ENCODE measurements at places on chromosomes 2 and 18.

- no peak overlapping the region for H3K4me3 ChIP-seq
- H3K27me3 ChIP-seq, result peaks cover 29% of the 10 kb centered on the region
- H3K27ac ChIP-seq, result no peak overlapping the region
- no peaks in the 10 kb centered on the region for H3K4me1 ChIP-seq
- no peak for DNase-seq
- H3K36me3 ChIP-seq, result no peaks in the 10 kb centered on the region
These were observed 202.4 kb downstream of the ARL6IP6 start for GRCh38 chr2:152920846-152921245.

DNA sequence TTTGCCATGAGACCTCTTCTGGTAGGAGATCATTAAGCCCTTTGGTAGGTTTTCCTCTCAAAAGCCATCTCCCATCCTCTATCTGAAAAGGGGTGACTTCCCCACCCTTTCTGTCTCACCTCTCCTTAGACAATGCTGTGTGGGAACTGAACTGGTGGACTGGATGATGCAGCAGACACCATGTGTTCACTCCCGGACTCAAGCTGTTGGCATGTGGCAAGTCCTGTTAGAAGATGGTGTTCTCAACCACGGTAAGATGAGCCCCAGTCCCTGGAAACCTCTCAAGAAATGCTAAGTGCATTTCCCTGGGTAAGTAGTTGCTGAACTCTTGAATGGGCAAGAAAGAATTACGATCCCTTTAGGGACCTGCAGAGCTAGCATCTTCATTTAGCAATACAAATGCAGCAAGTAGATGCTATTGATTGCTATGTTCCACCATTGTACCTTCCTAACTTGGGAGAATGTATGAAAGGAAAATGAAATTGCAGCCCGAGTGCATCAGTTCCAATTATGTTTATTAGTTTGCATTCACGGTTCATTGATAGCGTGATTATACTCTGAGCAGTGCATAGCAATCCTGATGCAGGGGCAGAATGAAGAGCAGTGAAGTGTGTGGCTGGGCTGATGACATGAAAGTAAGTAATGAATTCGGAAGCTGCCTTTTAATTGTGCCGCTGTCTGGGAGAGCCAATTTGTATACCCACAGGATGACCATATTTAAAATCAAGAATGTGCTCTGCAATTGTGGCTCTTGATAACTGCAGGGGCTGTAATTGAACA lies 110.0 kb upstream of the MAP3K20 start:
- DNase-seq, result no peak
- H3K4me1 ChIP-seq, result peaks cover 11% of the 10 kb centered on the region
- H3K27ac ChIP-seq, result no peak overlapping the region
- H3K36me3 ChIP-seq, result no peaks in the 10 kb centered on the region

- peaks cover 5% of the 10 kb centered on the region for H3K27me3 ChIP-seq
- peaks cover 2% of the 10 kb centered on the region for H3K36me3 ChIP-seq
- H3K4me3 ChIP-seq, result no peak overlapping the region
These were observed 4.7 kb downstream of the GALNT5 start for GRCh38 chr2:157262248-157262647.

DNA sequence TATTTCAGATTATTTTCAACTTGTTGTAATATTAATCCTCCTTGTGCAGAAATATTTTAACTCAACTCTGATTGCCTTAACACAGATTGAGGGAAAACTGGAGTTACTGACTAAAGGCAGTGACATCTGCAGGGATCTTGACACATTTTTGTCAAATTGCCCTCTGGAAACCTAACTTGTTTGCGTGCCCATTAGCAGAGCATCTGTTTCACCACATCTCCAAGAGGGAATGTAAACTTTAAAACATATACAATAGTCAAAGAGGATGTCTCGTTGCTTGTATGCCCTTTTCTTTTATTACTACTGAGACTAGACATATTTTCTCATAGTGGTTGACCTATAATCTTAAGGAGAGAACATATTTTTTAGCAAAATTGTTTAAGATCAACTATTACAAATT lies 14.2 kb downstream of the INPP1 start:
- H3K27ac ChIP-seq, result no peak overlapping the region
- no peaks in the 10 kb centered on the region for H3K27me3 ChIP-seq
- no peak overlapping the region for H3K4me3 ChIP-seq
- peaks cover 26% of the 10 kb centered on the region for H3K4me1 ChIP-seq

- DNase-seq, result no peak
- peaks cover 48% of the 10 kb centered on the region for H3K27me3 ChIP-seq
- peaks cover 3% of the 10 kb centered on the region for H3K36me3 ChIP-seq
- H3K27ac ChIP-seq, result no peak overlapping the region
These were observed 112.5 kb upstream of the OTOS start for GRCh38 chr2:240252872-240253511.

GRCh38 chr2:100140582-100140981 lies 1.8 kb downstream of the AFF3 start:
- DNase-seq, result no peak
- H3K36me3 ChIP-seq, result peaks cover 3% of the 10 kb centered on the region
- H3K27me3 ChIP-seq, result peaks cover 10% of the 10 kb centered on the region
- peaks cover 31% of the 10 kb centered on the region for H3K4me1 ChIP-seq

GRCh38 chr2:187208199-187208785 lies 239.8 kb downstream of the CALCRL start:
- no peak overlapping the region for H3K27ac ChIP-seq
- H3K27me3 ChIP-seq, result no peaks in the 10 kb centered on the region
- H3K4me3 ChIP-seq, result no peak overlapping the region
- no peak for DNase-seq
- H3K36me3 ChIP-seq, result no peaks in the 10 kb centered on the region
- H3K4me1 ChIP-seq, result no peaks in the 10 kb centered on the region

DNA sequence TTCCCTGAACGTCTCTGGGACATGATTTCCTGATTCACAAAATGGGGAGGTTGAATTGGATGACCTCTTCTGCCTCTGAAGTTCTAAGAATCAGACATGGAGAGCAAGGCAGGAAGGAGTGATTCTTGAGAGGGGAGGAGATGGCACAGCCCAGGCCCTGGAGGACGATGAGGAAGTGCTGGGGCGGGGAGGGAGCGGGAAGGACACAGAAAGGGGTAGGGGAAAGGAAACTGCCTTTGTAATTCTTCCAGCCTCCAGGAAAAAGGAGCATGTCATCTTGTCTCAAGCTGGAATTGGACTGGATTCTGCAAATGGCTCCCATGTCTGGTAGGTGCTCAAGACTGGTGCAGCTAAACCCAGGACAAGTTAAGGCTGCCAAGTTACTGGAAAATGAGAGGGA lies 97.0 kb upstream of the NCK2 start:
- H3K4me1 ChIP-seq, result peaks cover 2% of the 10 kb centered on the region
- no peak for DNase-seq

DNA sequence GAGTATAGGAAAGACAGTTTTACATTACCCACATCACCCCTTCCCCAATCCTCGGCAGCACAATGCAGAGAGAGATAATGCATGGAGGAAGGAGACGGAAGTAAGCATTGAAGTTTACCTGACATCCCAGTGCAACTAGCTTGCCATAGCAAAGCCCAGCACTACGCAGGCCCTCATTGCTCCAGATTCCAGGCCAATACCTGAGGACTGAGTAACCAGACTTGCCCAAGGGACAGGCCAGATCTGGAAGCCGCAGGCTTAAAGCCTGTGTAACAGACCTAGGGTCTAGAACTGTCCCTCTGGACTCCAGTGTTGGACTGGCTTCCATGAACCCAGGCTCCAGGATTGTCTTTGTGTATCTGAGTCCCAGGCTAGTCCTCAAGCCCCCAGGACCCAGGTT lies 17.6 kb downstream of the SERPINB4 start:
- peaks cover 2% of the 10 kb centered on the region for H3K36me3 ChIP-seq
- no peak overlapping the region for H3K4me3 ChIP-seq
- H3K4me1 ChIP-seq, result no peaks in the 10 kb centered on the region
- no peaks in the 10 kb centered on the region for H3K27me3 ChIP-seq

DNA sequence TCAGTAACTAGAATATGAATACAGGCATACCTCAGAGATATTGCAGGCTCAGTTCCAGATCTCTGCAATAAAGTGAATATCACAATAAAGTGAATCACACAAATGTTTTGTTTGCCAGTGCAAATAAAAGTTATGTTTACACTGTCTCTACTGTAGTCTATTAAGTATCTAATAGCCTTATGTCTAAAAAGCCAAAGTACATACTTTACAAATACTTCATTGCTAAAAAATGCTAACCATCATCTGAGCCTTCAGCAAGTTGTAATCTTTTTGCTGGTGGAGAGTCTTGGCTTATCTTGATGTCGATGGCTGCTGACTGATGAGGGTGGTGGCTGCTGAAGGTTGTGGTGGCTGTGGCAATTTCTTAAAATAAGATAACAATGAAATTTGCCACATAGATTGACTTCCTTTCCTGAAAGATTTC lies 159.4 kb downstream of the MYO1B start:
- no peaks in the 10 kb centered on the region for H3K36me3 ChIP-seq
- H3K27ac ChIP-seq, result no peak overlapping the region
- DNase-seq, result no peak
- H3K4me1 ChIP-seq, result no peaks in the 10 kb centered on the region
- no peaks in the 10 kb centered on the region for H3K27me3 ChIP-seq

GRCh38 chr2:48695991-48696390 lies 59.5 kb downstream of the LHCGR start:
- no peak overlapping the region for H3K4me3 ChIP-seq
- H3K27me3 ChIP-seq, result peaks cover 11% of the 10 kb centered on the region
- no peaks in the 10 kb centered on the region for H3K36me3 ChIP-seq
- no peaks in the 10 kb centered on the region for H3K4me1 ChIP-seq
- no peak for DNase-seq
- no peak overlapping the region for H3K27ac ChIP-seq

DNA sequence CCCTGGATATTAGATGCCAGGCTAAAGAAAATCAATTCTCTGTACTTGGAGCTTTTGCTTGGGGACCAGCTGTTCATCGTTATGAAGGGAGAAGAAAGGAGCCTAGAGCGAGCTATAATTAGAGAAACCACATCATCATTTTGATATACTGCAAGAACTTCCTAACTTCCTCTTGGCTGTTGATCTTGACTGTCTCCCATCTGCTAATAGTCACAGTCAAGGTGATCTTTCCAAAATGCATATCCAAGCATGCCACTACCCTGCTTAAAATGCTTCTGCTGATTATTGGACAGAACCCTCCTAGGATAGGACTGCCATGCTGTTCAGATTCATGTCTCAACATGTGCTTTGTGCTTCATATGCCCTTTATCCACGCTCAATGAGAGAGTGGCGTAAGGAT lies 54.8 kb downstream of the RAPGEF4 start:
- peaks cover 2% of the 10 kb centered on the region for H3K4me1 ChIP-seq
- no peak overlapping the region for H3K4me3 ChIP-seq
- DNase-seq, result no peak
- peaks cover 2% of the 10 kb centered on the region for H3K36me3 ChIP-seq
- H3K27ac ChIP-seq, result no peak overlapping the region

DNA sequence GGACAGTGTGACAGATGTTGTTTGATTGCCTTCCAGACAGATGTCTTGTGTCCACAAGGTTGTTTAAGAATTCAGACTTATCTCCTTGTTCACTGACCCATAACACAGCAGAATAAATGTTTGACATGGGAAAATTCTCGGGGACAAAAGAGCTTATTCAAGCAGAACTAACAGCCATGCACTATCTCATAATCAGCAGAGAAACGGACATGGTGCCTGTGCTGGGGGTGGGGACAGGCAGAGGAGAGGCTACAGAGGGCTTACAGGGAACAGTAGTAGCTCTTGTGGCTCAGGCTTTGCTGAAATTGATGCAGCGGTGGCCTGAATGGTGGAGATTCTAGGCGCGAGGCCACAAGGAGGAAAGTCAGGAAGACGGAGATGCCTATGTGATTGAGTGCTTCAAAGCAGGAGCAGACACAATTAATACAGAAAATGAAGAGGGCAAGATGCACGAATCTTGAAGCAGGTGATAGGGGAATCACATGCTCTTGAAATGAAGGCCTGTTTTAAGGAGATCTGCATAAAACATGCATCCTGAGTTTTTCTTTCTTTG lies 62.0 kb upstream of the CAB39 start:
- H3K4me3 ChIP-seq, result peak overlapping the region; percentile 34
- no peaks in the 10 kb centered on the region for H3K27me3 ChIP-seq
- peaks cover 19% of the 10 kb centered on the region for H3K4me1 ChIP-seq
- peak overlapping the region; percentile 63 for H3K27ac ChIP-seq
- DNase-seq, result no peak

- no peaks in the 10 kb centered on the region for H3K27me3 ChIP-seq
- H3K36me3 ChIP-seq, result peaks cover 10% of the 10 kb centered on the region
- no peak overlapping the region for H3K27ac ChIP-seq
- H3K4me1 ChIP-seq, result peaks cover 3% of the 10 kb centered on the region
These were observed 54.4 kb downstream of the USP14 start for GRCh38 chr18:212780-213179.

DNA sequence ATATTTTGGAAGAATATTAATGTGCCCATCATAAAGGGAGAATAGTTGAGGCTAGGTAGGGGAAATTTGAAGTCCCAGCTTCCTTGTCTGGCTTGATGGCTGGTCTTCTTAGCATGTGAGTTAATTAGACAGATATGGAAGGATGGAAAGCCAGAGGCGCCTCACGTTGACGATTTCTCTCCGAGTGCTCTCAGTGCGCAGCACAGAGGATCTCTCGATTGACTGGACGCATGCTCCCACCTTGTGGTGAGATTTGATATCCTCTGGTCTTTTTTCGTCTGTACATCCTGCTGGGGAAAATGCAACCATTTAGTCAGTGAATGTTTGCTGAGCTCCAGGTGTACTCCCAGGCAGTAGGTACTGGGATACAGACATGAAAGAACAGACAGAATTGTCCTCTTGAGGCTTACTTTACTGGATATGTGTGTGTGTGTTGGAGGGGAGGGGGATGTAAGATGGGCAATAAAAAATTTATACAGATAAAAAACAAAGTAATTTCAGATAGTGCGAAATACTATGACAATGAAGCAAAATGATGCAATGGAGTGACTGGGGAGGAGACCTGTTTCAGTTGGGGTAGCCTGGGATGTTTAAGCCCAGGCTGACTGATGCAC lies 66.9 kb upstream of the ZNG1B start:
- no peaks in the 10 kb centered on the region for H3K36me3 ChIP-seq
- H3K27ac ChIP-seq, result no peak overlapping the region
- no peak for DNase-seq
- H3K4me3 ChIP-seq, result no peak overlapping the region
- H3K4me1 ChIP-seq, result peaks cover 9% of the 10 kb centered on the region

DNA sequence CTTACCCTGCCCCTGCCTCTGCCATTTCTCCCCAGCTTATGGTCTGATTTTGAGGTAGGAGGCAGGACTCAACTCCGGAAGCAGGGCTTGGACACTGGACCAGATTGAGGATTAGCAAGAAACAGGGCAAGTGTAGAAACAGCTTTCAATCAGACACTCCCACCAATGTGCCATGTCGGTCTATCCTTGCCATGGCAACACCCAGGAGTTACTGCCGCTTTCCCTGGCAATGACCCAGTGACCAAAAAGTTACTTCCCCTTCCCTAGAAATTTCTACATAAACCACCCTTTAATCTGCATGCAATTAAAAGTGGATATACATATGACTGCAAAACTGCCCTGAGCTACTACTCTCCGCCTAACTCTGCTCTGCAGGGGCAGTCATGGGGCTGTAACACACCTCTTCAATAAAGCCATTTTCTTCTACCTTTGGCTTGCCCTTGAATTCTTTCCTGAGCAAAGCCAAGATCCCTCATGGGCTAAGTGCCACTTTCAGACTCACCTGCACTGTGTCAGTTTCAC lies 156.7 kb downstream of the LPIN1 start:
- H3K27me3 ChIP-seq, result no peaks in the 10 kb centered on the region
- peaks cover 2% of the 10 kb centered on the region for H3K36me3 ChIP-seq
- peaks cover 6% of the 10 kb centered on the region for H3K4me1 ChIP-seq
- H3K27ac ChIP-seq, result no peak overlapping the region
- no peak for DNase-seq
